RPMI7951 (cell line): ENCODE measurements at places on chromosomes 3 and 15. TPM values are rescaled to one million over a fixed set of nuclear protein-coding genes. Genes with fewer than 3 reads are reported as not detected.

Gene DVL3
- total RNA-seq = 21.9 and 27.8 TPM in 2 replicates

Gene STRC
- total RNA-seq = not detected in 2 replicates

Gene SAMMSON
- 0.48 and 0.78 TPM in 2 replicates for total RNA-seq

Gene PTX3
- 12.7 and 13.5 TPM in 2 replicates for total RNA-seq

Gene NEK11
- 4.0 and 5.0 TPM in 2 replicates for total RNA-seq

Gene AP3B2
- 1.4 and 1.7 TPM in 2 replicates for total RNA-seq

Gene CPNE9
- total RNA-seq = not detected in 2 replicates

Gene STRIT1
- not detected in 2 replicates for total RNA-seq

Gene TIMMDC1
- total RNA-seq = 125 and 143 TPM in 2 replicates

Gene TMEM44
- 13.8 and 19.0 TPM in 2 replicates for total RNA-seq

Gene TMCO5A
- total RNA-seq = not detected in 2 replicates

Gene VEPH1
- 85.5 and 91.9 TPM in 2 replicates for total RNA-seq

Gene LRTM1
- 1.6 and 2.2 TPM in 2 replicates for total RNA-seq

Gene IP6K1
- total RNA-seq = 26.4 and 32.5 TPM in 2 replicates

Gene C2CD4A
- not detected in 2 replicates for total RNA-seq

Gene KATNBL1
- total RNA-seq = 49.4 and 57.8 TPM in 2 replicates

- DNase-seq = no peak
Measured at GRCh38 chr3:13015286-13016082, 57.7 kb downstream of the IQSEC1 start.

GRCh38 chr3:112038863-112039262, 4.3 kb downstream of the TMPRSS7 start:
- no peak for DNase-seq

GRCh38 chr3:192307631-192308030, 419.7 kb downstream of the FGF12 start:
- no peak for DNase-seq

DNA sequence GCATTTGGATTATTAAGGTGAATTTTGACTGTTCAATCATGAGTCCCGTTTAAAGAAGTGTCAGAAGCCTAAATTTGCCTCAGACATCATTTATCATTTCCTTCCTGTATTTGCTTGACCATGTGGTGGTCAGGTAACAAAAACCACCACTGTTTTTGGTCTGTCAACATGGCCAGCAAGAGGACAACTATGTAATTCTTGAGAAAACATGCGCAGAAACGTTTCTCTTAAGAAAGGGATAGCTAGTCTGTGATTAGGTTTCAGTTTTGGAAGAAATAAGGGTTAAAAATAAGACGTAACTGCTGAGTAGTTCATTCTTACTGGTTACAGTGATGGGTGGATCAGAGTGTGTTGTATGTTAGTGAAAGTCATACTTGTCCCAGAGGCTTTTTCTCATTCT, 204.5 kb downstream of the AKAP13 start:
- no peak for DNase-seq

- DNase-seq = no peak
Measured at GRCh38 chr15:51170882-51171633, 76.4 kb upstream of the TNFAIP8L3 start.

DNA sequence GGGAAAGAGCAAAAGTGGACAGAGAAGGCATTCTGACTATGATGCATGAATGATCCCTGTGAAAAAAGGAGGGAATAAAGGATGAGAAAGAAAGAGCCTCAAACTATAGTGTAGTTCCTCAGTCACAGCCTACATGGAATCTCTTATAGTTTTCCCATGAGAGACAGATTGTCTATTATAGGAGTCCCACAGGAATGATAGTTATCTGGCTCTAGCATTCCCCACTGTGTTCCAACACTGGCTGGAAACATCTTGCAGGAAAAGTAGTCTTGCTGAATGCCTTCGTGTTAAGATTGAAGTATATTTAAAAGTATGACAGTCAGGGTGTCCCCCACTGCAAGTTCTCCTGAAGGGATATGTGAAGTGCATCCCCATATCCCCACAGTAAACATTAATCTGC, 641.5 kb upstream of the NECTIN3 start:
- no peak for DNase-seq

- DNase-seq = no peak
Measured at GRCh38 chr3:38190481-38190881, 25.1 kb downstream of the OXSR1 start.

DNA sequence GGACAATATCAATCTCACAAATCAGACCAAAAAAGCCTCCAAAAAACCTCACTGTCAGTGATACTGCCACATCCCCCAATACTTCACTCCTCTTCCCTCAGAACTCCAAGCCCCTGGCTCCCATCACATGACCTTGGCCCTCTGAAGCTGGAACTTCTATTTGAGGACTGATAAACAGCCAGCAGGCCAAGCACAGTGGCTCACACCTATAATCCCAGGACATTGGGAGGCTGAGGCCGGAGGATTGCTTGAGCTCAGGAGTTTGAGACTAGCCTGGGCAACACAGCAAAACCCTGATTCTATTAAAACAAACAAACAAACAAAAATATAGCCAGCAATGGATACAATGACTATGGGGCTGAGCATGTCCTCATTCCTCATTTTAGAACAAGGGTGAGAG, 55.2 kb downstream of the MAP4 start:
- no peak for DNase-seq

DNA sequence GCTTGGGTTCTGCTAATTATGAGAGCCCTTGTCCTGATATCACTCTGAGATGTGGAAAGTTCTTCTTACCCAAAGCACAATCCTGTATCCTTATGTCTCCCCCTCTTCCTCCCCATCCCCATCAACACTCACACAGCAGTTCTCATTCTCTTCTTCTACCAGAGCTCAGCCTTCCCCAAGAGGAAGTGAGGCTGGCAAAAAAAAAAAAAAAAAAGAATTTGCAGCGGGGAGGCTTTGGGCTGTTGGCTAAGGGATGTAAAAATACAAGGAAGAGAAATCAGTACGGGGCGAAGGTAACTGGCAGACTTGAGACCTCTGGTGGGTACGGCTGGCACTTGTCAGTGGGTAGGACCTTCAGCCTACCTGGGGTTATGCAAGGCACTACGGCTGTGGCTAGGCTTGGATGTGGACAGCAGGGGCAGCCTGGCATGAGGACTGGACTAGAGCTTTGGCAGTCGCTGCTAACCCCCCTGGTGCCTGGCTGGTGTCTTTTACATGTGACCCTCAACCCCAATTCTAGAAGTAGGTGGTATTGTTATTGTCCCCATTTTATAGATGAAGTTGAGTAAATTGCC, 5.4 kb downstream of the VIPR1 start:
- no peak for DNase-seq

GRCh38 chr3:113895964-113896363, 51.8 kb upstream of the ZDHHC23 start:
- DNase-seq = no peak

- DNase-seq = no peak
Measured at GRCh38 chr15:99283717-99284116, 32.4 kb downstream of the LRRC28 start.

DNA sequence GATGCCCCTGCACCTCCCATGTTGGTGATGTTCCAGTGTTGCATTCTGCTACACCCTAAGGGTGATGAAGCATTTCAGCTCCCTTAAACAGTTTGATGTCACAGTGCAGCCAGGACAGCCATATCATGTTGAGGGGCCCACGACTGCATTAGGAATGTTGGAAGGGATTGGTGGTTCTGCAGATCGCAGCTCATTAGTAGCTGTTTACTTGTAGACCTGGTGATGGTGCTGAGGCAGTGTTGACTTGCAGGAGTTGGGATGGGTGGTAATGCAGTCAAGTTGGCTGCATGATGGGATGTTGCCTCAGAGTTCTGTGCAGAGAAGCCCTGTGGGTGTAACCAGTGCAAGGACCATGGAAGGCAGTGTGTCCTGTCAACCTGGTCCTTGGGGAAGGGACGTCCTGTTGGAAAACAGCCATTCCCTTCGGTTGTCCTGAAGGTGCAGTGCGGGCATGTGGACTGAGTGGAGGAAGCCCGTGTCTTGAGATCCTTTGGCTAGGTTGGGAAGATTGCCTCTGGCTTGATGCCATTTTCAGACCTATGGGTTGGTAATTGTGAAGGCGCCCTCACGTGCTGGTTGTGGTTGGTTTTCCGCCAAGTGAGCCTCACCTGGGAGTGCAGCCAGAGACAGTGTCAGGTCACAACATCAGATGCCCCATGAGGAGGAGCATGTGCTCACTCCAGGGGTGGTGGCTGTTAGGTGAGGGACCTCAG, 100.7 kb downstream of the SNRPN start:
- no peak for DNase-seq

DNA sequence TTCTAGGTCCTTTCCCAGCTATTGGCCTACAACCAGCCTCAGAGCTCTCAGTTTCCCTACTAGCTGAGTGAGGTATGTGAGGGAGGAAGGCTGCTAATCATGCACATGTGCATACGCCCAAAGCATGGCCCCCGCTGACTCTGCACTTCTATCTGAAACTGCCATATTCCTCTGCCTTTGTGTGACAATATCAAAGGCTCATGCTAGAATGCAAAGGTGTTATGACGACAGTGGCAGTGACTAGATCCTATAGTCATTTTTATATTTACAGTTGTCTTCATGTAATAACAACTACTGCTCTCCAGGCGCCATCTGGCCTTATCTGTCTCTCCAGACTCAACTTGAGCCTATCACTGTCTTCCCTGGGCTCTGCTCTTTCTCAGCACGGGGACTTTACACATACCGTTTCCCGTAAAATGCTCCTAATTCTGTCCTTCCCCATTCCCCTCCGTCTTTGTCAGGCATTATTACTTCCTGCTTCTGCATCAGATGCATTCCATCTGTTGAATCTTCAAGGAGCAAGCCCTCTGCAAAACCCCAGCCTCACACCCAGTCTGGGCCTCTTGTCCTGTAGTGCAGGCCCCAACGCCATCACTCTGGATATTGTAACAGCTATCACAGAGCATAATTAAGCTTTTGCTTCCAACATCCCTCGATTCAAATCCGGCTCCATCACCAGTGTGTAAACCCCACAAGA, 102.5 kb downstream of the PDCD6IP start:
- DNase-seq = no peak

DNA sequence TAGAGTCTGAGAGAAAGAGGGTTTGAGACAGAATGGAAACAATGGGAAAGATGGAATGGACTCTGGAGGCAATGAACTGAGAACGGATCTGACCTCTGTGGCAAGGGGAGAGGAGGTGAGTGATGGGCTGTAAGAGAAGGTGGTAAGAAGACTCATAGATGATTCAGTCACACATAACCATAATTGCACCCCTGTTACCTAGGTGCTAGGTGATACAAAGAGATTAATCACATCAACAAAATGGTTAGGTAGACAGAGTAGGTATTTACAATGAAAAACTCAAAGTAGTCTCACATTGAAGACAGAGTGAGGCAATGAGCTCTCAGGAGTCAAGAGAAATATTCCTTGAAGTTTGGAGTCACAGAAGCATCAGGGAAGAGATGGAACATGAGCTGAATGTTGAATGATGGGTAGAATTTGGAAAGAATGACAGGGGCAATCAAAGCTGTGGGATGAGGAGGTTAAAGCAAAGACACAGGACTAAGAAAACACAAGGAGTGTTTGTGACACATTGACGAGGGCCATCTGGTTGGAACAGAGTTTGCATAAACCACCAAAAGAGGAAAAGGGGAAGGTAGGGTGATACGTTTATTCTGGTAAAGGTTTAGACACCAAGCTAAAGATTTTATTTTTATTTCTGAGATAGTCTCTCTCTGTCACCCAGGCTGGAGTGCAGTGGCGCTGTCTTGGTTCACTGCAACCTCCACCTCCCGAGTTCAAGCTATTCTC, 32.7 kb downstream of the MME start:
- DNase-seq = no peak

DNA sequence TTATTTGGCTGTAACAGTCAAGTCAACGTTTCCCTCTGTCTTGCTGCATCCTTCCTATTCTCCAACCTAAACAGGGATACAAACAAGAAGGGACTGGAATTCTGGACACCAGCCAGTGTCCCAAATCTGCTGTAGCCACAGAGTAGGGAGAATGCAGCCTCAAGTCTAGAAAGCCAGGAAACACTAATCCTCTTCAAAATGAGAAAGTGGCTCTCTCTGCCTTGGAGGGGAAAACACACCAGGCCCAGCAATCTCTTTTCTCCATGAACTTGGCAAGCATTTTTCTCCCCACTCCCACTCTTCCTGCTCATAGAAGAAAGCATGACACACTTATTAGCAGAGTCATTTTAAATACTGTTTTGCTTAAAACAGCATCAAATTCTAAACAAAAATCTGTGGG, 781.7 kb downstream of the SQOR start:
- no peak for DNase-seq

- DNase-seq = no peak
Measured at GRCh38 chr3:4742359-4742758, 236.9 kb upstream of the BHLHE40 start.

DNA sequence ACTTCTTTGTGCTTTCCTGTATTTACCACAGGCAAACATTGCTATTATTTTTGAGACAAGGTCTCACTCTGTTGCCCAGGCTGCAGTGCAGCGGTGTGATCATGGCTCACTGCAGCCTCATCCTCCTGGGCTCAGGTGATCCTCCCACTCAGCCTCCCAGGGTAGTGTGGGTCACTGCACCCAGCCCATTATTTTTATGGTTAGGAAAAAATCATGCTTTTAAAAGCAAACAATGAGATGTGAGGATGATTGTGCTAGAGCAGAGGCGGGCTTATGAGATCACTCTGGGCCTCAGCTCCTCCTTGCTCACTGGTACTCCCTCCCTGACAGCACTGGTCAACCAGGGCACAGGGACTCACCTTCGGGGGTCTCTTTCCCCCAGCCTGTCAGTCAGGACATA, 2.2 kb downstream of the MAN2C1 start:
- DNase-seq = no peak

DNA sequence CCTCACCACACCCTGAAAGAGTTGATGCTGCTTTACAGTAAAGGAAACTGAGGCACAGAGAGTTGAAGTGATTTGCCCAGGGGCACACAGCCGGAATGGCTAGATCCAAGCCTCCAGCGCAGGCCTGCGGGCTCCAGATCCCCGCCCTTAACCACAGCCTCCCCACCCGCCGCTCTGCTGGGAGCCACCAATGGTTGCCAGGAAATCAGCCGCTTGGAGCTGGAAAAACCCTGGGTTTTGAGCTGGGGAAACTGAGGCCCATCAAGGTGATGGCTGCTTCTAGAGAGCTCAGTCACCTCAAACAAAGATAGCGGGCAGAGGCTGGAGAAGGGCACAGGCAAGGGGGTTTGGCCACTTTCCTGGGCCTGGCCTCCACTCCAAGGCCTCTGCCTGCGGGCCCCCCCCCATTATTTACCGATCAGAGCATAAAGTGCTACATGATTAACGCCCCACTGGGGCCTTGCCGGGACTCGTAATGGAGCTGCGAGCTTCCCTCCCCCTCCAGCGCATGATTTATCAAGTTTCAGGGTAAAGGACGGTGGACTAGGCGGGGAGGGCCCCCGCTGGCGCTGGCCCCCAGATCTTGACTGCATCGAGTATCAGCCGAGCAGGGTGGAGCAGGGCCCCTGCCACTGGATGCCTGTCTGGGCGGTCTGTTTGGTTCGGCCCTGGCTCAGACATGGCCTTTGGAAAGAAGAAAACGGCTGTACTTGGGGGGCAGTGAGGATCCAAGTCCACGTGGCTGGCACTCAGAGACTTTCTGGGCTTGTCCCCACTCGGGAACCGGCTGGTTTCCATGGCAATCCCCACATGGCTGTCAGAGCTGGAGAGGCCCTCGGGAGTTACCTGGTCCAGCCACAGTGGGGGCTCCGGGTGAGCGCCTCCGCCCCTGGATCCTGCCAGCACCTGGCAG, 9.1 kb downstream of the PLXND1 start:
- no peak for DNase-seq
